ENCODE measurements at places on chromosomes 3 and 15. TPM values are rescaled to one million over a fixed set of nuclear protein-coding genes. Genes with fewer than 3 reads are reported as not detected.

Gene MTFMT
- total RNA-seq = 27.9 TPM

Gene ANKRD34C
- not detected for total RNA-seq

Gene PLCL2
- total RNA-seq = not detected

Gene RASGRF1
- 8.7 TPM for total RNA-seq

Gene AHSG
- total RNA-seq = not detected

Gene ERICH6
- total RNA-seq = not detected

Gene OSTN
- total RNA-seq = not detected

DNA sequence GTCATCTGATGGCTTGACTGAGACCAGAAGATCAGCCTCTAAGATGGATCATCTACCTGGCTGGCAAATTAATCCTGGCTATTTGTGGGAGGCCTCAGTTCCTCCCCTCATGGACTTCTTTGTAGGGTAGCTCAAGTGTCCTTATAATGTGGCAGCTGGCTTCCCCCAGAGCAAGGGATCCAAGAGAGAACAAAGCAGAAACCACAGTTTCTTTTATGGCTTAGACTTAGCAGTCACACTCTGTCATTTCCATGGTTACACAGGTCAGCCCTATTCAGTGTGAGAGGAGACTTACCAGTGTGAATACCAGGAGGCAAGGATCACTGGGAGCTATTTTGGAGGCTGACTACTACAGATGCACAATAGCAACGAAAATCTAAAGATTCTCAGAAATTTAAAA lies 15.3 kb upstream of the ARL14 start:
- DNase-seq = peak; percentile 56

DNA sequence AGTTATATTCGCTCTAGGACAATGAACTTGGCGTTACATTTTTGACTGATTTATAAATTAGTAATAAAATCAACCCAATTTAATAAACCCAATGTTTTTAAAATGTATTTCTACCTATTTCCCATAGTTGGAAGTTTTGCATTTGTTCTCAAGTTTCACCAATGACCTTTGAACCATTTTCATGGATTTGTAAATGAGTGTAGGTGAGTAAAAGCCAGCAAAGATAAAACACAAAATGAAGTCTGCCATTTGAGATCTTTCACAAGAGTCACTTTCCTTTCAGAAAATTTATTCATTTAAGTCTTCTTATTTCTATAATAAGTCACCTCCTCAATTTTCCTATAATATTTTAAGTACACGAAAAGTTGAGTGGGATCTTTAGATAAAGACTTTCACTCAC lies 92.1 kb downstream of the MEIS2 start:
- no peak for DNase-seq

GRCh38 chr15:31111091-31111647 lies 9.6 kb upstream of the TRPM1 start:
- no peak for DNase-seq

DNA sequence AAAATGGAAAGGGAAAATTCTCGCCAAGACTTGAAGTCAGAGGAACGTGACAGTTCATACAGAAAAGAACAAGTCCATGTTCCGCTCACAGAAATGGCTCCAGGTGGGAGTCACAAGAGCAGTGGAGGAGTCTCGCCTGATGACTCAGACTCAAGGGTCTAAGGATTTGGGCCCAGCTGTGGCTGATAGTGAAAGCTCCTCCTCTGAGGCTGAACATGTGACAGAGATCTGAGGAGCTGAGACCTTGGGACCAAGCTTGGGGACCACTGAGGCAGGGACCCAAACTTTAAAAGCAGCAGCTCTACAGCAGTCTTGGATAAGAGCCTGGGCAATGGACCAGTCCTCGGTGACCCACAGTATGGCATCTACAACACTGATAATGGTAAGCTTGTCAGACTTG lies 9.3 kb upstream of the VEPH1 start:
- peak; percentile 45 for DNase-seq

DNA sequence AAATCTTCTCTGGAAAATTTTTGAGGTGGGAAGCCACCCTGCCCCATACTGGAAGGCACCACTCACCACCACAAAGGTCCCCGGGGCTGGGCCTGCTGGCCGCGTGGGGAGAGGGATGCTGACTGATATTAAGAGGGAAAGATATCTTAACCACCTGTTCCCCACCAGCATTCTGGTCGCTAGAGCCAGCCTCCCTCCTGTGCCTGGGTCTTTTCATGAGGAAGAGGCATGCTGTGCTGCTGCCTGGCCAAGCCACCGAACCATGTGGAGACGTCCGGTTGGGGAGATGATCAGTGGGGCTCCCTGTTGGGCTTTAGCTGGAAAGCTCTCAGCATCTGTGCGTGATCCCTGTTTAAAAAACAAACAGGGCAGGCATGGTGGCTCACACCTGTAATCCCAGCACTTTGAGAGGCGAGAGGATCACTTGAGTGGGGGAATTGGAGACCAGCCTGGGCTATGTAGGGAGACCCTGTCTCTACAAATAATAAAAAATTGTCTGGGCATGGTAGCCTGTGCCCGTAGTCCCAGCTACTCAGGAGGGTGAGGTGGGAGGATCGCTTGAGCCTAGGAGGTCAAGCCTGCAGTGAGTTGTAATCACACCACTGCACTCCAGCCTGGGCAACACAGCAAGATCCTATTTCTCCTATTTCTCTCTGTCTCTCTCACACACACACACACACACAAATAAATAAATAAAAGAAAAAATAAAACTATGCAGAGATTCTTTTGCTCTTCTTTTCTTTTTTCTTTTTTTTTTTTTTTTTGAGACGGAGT lies 1.0 kb downstream of the KLHL18 start:
- peak; percentile 11 for DNase-seq

GRCh38 chr3:112653209-112653871 lies 12.4 kb upstream of the CCDC80 start:
- DNase-seq = peak; percentile 91

- DNase-seq = no peak
Measured at GRCh38 chr3:133404920-133405319, 5.1 kb downstream of the BFSP2 start.

DNA sequence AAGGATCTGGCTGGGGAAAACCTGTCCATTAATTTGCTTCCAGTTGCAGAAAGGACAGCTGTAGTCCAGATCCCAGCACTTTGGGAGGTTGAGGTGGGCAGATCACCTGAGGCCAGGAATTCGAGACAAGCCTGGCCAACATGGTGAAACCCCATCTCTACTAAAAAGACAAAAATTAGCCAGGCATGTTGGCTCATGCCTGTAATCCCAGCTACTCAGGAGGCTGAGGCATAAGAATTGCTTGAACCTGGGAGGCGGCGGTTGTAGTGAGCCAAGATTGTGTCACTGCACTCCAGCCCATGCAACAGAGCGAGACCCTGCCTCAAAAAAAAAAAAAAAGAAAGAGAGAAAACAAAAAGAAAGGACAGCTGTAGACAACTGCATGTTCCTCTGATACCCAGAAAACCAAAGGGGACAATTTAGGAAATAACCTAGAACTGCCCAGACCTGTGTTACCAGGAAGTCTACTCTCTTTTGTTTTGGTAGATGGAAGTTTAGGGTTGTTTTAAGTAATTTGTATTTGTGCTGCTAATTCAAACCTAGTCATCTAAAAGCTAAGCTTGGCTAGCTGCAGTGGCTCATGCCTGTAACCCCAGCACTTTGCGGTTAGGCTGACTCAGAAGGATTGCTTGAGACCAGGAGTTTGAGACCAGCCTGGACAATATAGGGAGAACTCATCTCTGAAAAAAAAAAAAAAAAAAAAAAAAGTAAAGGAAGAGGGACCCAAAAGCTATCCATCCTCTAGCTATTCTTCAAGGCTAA lies 22.7 kb downstream of the EXD1 start:
- DNase-seq = peak; percentile 66

- DNase-seq = peak; percentile 64
Measured at GRCh38 chr3:99114565-99115291, 213.2 kb upstream of the DCBLD2 start.

DNA sequence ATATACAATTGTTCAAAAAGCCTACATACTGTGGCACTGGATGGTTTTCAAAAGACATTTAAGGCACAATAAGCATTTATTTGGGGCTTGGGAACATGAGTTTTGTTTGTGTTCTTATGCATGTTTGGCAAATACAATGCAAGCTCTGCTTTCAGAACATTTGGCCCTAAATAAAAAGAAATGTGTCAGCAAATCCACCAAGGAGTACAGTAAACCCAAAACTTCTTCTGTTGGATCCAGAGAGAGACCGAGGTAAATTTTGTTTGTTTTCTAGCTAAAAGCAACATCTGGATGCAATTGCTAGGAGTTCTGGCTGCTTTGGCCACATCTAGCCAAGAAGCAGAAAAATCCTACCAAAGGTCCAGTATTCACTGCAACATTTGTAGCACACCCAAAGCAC lies 168.8 kb downstream of the DCLK3 start:
- DNase-seq = no peak

DNA sequence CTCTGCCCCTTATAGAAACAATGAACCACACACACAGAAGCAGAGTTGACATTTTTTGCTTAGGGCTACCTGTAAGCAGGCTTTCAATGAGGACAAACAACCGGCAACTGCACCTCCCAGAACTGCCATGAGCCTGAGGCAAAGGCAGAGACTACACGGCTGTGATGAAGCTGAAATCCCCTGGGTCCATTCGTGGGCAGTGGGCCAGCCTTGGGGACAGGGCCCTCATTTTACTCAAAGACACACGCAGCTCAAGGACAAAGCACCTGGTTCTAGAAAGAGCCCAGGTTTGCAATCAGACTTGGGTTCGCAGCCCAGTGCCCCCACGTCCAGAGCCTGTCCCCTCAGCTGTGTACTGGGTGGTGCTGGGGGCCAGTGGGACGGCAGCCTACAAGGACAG lies 17.9 kb downstream of the FAM174B start:
- no peak for DNase-seq

DNA sequence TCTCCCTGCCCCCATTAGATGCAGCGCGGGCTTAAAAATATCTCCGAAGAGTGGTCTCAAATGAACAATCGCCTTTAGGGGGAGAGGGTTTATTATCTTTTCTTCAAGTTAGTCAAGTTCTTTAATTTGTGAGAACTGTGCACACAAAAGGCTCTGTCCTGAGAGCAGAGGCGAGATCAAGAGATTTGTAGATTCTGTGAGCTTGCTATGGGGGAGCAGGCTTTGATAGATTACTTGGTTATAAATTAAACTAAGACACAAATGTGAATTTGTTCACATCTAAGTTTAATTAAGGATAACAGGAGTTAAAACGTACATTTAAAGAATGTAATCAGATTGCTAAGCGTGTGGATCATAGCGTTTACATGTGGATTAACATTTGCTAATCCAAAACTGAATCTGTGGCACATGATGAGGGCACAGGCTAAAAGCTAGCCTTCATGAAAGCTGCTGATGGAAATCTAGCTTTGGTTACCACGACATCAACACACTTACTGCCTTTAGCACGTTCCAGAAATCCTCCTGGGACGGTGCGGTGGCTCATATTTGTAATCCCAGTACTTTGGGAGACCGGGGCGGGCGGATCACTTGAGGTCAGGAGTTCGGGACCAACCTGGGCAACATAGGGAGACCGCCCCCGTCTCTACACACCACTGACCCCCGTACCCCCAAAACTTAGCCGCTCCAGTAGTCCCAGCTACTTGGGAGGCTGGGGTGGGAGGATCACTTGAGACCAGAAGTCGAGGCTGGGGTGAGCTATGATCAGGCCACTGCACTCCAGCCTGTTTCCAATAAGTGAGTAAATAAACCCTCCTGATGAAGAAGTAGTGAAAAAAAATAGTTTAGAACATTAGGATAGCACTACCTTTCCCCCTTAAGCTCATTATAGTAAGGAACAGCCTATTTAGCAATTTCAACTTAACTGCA lies 1.0 kb upstream of the PRTG start:
- DNase-seq = peak; percentile 8

- DNase-seq = peak; percentile 86
Measured at GRCh38 chr15:51030649-51031316, 63.9 kb downstream of the TNFAIP8L3 start.

- peak; percentile 38 for DNase-seq
Measured at GRCh38 chr3:154334973-154335420, 10.7 kb upstream of the DHX36 start.

DNA sequence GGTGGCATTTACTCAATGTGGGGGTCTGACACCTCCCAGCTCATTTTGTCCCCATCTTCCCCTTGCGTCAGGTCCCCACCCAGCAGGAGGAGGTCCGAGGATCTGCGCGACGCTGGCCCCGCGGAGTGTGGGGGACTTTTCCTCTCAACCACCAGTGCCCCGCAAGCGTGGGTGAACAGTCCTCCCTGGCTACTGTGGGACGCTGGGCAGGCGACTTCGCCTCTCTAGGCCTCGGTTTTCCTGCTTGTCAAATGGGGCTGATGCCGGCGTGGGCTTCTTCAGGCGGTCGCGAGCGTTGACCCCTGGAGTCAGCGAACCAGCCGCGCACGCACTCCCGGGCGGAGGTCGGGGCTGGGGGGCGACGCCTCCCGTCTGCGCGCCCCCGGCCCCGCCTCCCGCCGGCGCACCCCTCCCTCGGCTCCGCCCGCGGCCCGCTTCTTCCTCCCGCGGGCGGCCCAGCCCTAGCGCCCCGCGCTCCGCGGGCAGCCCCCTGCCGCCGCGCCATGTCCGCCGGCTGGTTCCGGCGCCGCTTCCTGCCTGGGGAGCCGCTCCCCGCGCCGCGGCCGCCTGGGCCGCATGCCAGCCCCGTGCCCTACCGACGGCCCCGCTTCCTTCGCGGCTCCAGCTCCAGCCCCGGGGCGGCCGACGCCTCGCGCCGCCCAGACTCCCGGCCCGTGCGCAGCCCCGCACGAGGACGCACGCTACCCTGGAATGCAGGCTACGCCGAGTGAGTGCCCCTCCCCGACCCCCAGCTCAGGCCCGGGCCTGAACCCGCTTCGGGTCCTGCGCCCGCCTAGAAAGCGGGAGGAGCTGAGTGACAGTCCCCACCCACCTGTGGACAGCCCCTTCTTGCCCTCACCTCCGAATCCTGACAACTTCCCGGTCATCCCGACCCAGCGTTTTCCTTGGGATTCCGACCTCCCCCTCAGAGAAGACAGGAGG lies at the start of gene PPM1M:
PPM1M (plus strand) TSS at position 438 of the 942 bp plus-strand sequence; CDS start at position 504, 66 bp downstream.
- DNase-seq = peak; percentile 73

- peak; percentile 42 for DNase-seq
Measured at GRCh38 chr3:3603351-3603750, 195.9 kb upstream of the LRRN1 start.

GRCh38 chr3:106452096-106452495 lies 583.3 kb upstream of the CBLB start:
- DNase-seq = no peak

- no peak for DNase-seq
Measured at GRCh38 chr15:78567531-78567930, 2.2 kb downstream of the CHRNA5 start.

DNA sequence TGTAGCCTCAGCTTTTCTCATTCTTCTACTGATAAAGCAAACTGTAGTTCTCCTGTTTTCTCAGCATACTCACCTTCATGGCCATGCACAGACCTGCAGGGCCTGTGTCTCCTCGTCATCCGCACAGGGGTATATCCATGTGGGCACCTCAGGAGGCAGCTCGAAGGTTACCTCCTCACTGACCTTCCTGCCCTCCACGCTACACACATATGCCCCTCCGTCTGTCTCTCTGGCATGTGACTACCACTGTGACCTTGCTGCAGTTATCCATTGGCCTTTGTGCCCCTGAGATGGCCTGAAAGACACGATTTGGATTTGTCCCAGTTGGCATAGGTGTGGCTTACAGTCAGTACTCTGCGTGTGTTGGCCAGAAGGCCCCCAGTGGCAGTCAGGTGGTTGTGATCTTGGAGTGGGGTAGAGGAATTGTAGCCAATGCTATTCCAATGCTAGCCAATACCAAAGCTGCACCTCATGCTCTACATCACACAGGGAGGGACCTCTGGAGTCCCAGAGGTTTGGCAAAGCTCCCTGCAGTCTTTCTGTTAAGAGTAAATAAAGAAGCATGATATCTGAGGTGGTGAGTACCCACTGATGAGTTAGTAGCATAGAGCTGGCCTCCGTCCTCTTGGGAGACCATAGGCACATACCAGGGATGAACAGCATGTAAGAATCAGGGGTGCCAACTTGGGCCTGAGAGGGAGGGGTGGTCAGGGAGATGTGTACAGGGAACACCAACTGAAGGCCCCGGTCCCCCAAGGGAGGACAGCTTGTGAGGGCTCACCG lies 143.4 kb downstream of the EEFSEC start:
- no peak for DNase-seq

Data from RPMI7951 (cell line).